ENCODE measurements at places on chromosomes 6 and 20.

DNA sequence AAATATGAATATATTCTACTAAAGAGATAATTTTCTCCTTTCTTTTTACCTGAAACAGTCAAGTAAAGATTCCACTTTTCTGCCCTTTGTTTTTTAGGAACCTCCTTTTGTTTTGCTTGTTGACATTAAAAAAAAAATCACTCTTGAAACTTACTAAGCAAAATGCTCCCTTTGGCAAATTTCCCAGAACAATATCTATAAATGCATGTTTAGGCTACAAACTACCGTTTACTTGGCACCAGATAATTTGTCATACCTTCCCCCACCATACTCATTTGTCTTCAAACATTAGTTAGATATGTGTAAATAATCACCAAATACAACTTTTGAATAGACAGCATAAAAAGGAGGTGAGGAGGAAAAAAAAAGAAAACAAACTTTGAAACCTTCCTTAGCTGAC is 604.7 kb downstream of the RFPL4B start:
- no peak for DNase-seq

GRCh38 chr20:34012330-34012729 is 18.6 kb downstream of the RALY start:
- DNase-seq = no peak

GRCh38 chr6:76770281-76770680 is 693.0 kb downstream of the HTR1B start:
- DNase-seq = no peak

GRCh38 chr6:25555188-25555587 is 96.8 kb upstream of the SCGN start:
- DNase-seq = no peak
